ENCODE measurements at places on chromosomes 12 and 14.

DNA sequence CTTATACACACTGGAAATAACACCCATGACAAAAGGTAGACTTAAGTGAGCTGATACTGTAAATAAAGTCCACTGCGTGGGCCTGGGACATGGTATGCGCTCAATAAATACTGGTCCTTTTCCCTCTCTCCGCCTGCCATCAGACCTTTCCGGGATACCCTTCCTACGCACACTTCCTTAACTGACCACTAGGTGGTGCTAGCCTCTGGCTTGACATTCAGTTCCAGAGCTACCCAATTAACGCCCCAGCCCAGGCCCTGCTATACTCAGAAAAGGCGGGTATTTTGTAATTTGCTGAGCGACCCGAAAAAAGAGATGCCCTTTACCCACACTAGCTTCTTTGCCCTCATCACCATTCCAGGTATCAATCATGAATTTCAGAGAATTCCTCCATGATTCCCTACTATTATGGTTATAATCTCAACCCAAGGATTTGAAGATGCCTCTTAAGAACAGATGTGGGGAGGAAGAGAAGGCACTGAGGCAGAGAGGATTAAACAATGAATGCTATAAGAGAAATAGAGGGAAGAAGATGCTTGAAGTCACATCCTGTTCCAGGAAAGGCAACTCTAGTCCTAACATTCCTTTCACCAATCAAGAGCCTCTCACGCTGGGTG, 3.9 kb upstream of the LRP1 start:
- DNase-seq = peak; percentile 79

- DNase-seq = peak; percentile 81
Observed at GRCh38 chr12:26153421-26154154, 28.8 kb upstream of the BHLHE41 start.

- no peak for DNase-seq
Observed at GRCh38 chr12:1539135-1539534, 55.2 kb downstream of the FBXL14 start.

DNA sequence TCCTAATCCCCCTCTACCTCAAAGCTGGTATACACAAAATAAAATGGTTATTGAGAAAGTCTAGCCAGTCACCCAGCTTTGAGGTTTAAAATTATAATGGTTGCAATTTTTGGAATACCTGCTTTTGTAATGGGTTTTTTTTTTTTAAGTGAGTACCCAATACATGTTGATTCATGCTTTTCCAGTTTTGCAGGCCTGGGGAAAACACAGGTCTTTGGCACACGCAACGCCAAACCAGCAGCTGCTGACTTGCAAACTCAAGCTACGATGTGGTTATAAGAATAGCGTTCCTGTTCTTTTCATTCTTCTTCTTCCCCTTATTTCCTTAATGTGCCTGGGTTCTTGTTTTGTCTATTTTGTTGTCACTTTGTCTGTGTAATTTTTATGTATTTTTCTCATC, 233.0 kb downstream of the EGLN3 start:
- no peak for DNase-seq

GRCh38 chr12:108773798-108774788, 42.8 kb upstream of the CORO1C start:
- peak; percentile 89 for DNase-seq

DNA sequence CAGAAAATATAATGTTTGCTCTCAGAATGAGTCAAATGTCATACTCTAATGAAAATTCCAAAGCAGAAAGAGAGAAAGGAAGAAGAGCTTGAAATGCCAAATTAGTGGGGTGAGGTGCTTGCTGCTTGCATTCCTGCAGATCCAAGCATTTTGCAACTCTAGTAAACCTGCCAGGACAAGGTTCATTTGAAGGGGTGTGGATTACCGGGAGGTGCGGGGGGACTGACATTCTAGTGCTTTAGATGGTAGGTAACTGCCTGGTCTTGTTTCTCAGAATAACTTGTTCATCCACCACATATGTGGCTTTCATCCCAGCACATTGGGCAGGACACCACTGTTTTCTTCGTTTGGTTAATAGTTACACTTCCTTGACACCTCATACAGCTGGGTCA, 144.4 kb downstream of the AKAP6 start:
- DNase-seq = peak; percentile 46

GRCh38 chr14:60064491-60065072, 27.1 kb upstream of the PCNX4 start:
- peak; percentile 29 for DNase-seq

- no peak for DNase-seq
Observed at GRCh38 chr14:56585461-56586084, 6.0 kb downstream of the TMEM260 start.

DNA sequence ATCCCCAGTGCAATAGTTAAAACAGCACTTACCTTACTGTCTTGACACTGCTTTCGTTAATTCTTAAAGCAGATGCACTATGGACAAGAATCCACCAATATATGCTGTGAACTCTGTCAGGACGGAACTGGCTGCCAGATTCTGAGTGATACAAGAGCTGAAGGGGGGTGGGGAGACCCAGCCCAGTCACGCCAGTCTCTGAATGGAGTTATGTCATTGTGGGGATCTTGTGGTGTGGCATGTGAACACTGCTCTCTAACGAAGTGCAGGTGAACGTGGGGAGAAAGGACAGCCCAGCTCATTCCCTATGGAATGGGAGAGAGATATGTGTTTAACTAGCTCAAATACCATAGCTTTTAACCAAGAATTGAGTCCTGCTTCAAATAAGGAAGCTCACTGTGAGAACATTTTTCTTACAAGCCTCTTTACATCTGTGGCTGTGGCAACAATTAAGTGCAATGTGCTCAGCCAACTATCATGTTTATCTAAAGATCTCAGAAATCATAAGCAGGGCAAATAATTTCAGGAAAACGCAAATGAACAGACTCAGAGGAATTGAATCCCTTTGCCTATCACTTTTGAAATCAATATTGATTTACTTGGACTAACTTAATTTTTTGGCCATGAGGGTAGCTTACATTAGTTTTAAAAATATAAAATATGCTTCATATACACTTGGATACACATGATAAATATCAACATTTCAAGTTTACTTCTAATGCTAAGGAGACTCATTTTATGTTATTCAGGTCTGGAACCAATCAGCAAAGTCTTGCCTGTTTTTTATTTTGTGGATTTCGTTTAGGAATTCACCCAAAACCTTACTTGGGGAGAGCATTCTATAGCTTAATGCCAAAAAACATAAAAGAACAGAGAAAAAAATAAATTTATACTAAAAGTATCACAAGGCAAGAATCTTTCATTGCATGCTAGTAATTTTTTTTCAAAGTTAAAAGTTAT, at the start of gene LUM:
LUM (minus strand) TSS at position 129 of the 960 bp plus-strand sequence. CDS start 2,515 bp downstream, outside the sequence.
- DNase-seq = peak; percentile 63

- DNase-seq = no peak
Observed at GRCh38 chr12:94767956-94768355, 117.6 kb upstream of the TMCC3 start.
